Non-pigmented ciliary epithelial cell (primary cell): ENCODE measurements at places on chromosomes 13 and 19.

GRCh38 chr19:53671663-53672062 is 39.9 kb downstream of the DPRX start:
- DNase-seq: no peak

DNA sequence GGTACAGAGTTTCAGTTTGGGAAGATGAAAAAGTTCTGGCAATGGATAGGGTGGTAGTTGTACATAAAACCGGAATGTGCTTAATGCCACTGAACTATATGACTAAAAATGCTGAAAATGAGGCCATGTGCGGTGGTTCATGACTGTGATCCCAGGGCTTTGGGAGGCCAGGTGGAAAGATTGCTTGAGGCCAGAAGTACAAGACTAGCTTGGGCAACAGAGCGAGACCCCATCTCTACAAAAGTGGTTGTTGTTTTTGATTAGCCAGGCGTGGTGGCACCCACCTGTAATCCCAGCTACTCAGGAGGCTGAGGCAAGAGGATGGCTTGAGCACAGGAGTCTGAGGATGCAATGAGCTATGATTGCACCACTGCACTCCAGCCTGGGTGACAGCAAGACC is 12.8 kb downstream of the SMAD9 start:
- DNase-seq: no peak

DNA sequence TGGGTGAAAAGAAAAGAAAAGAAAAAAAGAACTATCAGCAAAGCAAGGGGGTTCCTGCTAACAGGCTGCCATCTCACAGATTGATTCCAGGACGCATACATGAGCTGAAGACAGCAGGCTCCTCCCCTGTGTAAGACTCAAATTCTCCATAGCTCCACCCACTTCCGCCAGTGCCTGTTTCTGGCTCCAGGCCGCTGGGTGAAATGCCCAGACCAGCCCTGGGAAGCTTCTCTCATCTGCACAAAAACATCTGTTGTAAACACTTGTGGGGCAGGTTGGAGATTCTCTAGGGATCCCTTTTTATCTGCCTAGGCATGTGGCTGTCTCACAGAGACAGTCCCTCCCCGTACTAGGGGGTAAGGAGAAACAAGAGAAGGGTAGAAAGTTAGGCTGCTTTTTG is 1054.4 kb upstream of the SPRY2 start:
- DNase-seq: no peak

- no peak for DNase-seq
Measured at GRCh38 chr13:38008636-38009035, 139.1 kb upstream of the TRPC4 start.

DNA sequence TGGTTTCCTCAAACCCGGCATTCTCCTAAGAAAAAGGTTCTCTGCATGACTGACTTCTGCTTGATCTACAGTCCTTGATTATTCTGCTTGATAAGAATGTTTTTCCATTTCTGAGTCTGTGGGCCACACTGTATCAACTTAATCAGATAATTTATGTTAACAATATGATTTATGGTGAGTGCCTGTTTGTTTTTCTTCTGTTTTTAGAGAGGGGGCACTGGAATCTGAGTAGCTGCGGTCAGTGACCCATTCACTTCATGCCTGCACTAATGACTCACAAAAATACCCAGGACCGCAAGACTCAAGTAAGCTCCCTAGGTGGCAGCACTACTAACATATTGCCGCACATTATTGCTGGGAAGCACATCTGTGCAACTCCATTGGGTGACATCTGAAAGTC is 542.3 kb upstream of the ATXN8OS start:
- DNase-seq: peak; percentile 63
